ENCODE measurements at places on chromosomes 7 and 10. TPM values are rescaled to one million over a fixed set of nuclear protein-coding genes. Genes with fewer than 3 reads are reported as not detected.

The FLNC gene
- polyA plus RNA-seq = 6.5 TPM

The NSUN5 gene
- polyA plus RNA-seq = 3.7 TPM

GRCh38 chr7:36430186-36430585 lies 40.5 kb downstream of the ANLN start:
- H3K27me3 ChIP-seq = no peaks in the 10 kb centered on the region
- no peaks in the 10 kb centered on the region for H3K4me1 ChIP-seq
- DNase-seq = no peak

DNA sequence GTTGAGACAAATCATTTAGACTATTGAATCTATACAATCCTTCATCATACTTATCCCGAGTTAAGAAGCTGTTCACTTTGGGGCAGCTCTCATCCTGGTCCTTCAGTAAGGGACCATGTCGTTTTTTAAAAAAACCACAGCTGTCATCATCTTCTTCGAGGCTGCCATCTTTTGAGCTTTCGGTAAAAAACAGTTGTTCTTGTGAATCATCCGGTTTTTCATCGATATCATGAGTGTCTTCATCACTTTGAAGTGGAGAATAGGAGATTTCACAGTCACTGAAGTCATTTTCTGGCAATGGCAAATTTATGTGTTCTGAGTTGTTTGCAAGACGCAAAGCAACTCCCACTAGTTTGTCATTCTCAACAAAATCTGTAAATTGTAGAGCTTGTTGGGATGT lies 3.9 kb downstream of the DCLRE1A start:
- no peaks in the 10 kb centered on the region for H3K36me3 ChIP-seq
- no peak overlapping the region for H3K4me3 ChIP-seq
- no peaks in the 10 kb centered on the region for H3K27me3 ChIP-seq
- no peak overlapping the region for H3K27ac ChIP-seq

DNA sequence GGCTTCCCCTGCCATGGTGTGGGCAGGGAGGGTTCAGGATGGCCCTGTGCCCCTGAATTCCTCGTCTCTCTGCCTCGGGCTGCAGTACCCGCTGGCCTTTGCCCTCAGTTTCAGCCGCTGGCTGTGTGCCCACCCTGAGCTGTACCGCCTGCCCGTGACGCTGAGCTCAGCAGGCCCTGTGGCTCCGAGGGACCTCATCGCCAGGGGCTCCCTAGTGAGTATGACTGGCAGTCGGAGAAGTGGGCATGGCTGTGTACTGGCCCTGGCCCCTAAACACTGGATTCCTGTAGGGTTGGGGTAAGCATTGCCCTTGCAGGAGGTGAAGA lies 59.6 kb downstream of the PALD1 start:
- no peaks in the 10 kb centered on the region for H3K4me1 ChIP-seq
- H3K27me3 ChIP-seq = no peaks in the 10 kb centered on the region
- no peak overlapping the region for H3K4me3 ChIP-seq
- H3K36me3 ChIP-seq = no peaks in the 10 kb centered on the region
- H3K27ac ChIP-seq = no peak overlapping the region

DNA sequence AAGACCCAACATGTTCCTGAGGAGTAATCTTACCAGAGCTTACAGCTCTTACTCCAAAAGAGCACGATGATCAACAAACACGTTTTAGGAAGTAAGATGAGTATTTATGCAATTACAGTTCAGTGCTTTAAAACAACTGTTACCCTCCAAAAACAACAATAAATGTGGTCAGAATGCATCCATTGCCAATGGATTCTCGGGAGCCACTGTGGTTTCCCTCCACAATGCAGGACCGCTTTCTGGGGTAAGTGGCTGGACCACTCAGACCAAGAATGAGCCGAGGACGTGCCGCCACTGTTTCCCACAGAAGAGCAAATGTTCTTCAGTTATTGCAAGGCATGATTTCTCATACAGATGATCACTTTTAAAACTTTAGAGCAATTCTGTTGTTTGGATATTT lies 232.3 kb upstream of the MKLN1 start:
- H3K4me1 ChIP-seq = peaks cover 36% of the 10 kb centered on the region
- no peak overlapping the region for H3K4me3 ChIP-seq
- no peaks in the 10 kb centered on the region for H3K27me3 ChIP-seq

Data from ovary (tissue), 10 donors.